SW 1271 (cell line): ENCODE measurements at places on chromosomes 2 and 18.

DNA sequence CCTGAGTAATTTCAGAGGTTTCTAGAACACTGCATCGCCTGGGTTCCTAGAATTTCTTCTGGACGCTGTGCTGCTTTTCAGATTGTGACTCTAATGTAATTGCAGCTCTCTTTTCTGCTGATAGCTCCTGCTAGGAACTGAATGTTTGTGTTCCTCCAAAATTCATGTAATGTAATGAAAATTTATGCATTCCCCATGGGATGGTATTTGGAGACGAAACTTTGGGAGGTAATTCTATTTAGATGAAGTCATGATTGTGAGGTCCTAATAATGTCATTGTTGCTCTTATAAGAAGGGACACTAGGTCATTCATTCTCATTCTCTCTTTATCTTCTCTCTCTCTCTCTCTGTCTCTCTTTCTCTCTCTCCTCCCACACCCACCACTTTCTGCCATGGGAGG is 223.9 kb upstream of the DOK6 start:
- DNase-seq: no peak

GRCh38 chr2:24883946-24884345 is 36.1 kb downstream of the ADCY3 start:
- DNase-seq: no peak

DNA sequence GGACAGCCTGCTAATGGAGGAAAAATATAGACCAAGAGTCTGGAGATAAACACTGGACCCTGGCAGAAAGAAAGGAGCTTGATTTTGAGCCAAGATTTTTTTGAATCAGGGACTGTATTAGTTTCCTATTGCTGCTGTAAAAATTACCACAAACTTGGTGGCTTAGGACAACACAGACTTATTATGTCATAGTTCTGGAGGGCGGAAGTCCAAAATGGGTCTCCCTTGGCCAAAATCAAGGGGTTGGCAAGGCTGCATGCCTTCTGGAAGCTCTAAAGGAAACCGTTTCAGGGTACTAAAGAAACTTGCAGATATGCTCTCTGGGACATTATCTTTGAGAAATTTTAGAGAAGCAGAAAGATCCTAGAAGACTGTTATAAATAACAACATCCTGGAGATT is 140.1 kb downstream of the BABAM2 start:
- no peak for DNase-seq

GRCh38 chr2:44087714-44088092 is 81.0 kb upstream of the PPM1B start:
- DNase-seq: no peak

DNA sequence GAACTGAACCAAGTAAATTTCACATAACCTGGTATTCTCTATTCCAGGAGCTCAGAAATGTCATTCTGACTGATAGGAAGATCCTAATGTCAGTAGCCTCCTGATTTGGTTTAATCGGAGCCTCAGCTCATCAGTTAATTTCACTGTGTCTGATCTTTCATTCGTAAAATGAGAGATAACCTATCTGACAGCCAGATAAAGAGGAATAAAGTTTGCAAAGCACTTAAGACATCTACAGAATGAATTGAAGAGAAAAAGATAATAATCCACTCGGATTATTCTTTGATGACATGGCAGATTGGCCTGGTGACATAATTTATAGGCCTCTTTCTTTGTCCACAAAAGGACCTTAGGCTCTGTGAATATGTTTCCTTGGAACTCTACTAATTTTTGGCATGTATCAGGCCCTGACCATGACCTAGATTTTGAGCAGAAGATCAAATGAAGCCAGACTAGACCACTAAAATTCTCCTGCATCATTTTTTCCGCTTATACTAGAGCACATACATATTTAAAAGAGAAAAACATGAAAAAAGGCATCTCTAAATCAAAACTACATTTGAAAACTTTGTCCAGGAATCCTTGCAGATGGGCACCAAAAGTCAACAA is 312.4 kb downstream of the MTX2 start:
- no peak for DNase-seq

DNA sequence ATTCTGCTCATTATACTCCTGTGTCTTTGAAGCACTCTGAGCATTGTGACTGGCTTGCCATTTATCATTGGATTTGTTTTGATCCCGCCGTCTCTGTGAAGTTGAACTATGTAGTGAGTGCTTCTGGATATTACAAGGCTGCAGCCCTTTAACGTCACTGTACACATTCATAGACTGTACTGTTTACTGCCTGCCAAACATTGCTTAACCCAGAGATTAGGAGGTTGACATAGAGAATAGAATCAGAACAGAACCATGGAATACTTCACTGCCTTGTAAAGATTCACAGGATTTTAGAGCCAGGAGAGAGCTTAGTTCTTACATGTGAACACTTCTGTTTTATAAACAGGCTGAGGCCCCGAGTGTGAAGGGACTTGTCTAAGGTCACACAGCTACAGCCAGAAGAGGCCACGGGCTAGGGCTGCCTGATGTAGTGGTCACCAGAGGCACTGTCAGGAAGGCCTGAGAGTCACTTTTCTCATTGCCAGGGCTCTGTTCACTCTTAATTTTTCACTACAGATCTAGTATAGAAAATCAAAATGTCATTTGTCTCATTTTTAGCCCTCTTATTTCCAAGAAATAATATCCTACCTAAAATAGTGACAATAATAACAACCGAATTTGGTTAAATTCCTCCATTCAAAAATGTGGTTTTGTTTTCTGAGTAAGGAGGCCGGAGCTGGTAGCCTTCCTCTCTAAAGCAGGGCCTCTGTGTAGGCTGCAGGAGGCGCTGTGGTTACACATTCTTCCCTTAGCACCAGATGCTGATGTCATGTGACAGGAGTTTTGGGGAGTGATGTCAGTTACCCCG is 87.9 kb downstream of the UGGT1 start:
- no peak for DNase-seq

DNA sequence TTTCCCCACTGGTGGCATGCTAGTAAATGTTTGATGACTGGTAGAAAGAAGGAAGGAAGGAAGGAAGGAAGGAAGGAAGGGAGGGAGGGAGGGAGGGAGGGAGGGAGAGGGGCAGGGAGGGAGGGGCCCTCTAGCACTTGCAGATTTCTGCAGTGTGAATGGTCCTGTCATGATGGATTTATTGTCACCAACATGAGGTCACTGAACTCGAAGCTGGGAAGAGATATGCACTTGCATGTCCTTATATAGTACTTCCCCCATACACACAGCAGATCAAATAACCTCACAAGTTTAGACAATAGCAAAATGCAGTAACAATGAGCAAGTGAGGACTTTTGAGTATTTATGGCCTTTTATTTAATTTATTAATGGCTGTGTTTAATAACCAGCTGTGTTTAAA is 44.5 kb upstream of the CXCR4 start:
- DNase-seq: no peak

DNA sequence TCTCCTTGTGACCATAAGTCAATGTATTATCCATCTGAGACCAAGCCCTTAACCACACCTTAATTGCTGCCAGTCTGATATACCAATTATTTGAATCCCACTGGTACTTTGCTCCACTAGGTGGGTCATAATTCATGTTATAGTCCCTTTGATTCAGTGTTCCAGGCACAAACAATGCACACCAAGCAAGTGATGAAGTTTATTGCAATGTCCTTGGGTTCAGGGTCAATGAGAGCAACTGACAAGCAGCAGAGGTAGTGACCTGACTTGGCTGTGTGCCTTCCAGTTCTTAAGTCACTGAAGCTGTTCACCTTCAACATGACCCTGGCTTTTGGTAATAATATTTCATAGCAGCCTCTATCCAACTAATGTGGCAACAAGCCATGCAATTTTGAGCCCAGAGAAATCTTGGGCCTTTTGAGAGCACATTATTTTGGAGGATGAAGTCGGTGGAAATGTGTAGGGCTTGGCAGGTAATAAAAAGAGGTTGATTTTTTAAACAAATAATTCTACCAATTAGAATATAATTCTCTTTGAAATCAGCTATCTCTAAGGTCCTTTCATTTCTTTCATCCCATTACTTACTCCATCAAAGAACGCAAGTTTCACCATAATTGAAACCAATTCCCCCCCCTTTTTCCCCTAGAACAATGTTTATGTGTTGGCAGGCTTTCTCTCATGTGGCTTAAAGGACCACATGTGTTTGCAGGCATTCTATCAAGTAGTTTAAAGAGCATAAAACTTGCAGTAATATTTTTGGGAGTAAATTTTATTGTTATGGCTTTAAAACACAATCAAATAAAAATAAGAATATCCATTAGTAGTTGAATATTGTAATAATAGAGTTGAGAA is 3.1 kb upstream of the CPO start:
- DNase-seq: no peak

- no peak for DNase-seq
Observed at GRCh38 chr2:169715379-169716237, 18.0 kb upstream of the KLHL23 start.

DNA sequence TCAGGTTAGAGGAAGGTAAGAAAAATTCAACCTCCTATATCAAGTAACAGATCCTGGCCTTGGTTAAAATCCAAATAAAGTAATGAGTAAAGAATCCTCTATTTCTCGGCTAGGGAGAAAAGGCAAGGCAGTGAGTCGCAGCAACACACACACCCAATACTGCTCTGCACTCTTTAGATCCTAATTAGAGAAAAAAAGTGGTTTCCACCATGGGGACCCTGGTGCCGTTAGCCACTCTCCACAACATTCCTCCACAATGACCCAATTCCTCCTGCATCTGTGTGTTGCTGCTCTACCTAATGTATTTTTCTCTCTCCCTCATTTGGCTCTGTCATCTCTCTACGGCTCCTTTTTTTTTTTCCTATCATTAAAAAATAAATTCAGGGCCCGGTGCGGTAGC is 462.7 kb downstream of the METTL4 start:
- DNase-seq: no peak

DNA sequence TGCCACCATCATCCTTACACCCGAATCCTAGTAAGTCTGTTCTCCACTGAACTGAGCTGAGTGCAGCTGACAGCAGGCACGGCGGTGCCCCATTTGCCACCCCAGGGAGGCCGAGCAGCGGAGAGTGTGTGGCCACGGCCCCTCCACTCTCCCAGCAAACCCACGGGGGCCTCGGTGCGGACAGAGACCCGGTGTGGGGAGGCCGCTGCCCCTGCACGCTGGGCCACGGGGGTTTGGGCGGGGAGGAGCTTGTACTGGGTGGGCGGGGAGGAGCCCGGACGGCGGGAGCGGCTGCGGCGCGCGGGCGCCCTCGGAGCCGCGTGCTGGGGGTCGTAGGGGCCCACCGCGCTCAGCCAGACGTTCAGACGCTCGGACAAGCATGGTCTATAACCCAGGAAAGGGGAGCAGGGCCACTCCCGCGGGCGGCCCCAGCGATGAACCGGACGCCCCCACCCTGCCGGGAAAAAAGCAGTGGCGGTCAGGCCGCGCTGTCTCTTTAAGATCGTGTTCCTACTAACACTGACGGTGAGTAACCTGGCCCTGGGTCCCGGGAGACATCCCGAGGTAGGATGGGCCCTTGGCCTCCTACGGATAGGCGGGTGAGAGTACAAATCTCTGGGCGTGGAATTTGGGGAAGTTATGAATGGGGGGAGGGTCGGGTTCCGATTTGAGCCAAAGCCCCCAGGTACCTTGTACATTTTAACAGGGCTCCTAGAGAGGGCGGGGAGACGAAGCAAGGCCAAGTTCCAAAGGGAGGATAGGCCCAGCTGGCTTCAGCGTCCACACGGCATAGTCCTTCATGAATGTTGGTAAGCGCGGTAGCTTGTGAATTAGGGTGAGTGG is at the start of gene ITPRIPL1:
Gene ITPRIPL1, plus strand, starts transcription at position 277 of the 843 bp plus-strand sequence. Its CDS starts 523 bp downstream, at position 800.
- DNase-seq: no peak

DNA sequence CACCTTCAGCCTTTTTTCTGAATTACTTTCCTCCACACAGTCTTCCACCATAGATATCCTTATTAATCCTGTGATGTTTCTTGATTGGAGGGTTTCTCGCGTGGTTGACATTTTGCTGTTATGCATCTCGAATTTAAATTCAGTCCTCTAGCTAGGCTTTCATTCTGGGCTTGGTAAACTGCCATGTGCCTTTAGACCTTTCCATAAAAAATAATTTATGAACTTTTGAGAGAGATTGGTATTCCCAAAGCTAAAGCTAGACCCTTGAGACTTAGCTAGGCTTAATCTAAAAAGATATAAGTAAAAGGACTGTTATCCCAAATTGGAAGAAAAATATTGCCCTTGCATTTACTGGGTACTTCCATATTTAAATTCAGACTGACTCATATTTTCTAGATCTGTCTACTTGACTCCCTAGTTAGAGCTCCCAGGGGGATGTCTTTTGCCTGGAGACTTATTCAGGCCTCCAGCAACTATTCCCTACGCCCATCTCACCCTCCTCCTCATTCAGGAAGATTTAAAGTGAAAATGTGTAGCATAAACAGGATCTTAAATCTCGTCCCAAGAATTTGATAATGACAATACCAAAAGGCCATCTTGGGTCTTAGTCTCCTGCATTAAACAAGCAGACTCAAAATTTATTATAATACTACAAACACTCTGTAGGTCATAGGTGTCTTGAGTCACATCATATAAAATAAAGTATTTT is 60.3 kb downstream of the KIAA2012 start:
- DNase-seq: no peak

GRCh38 chr18:55296115-55296514 is 291.9 kb downstream of the TCF4 start:
- no peak for DNase-seq

GRCh38 chr18:77359561-77360314 is 110.1 kb downstream of the GALR1 start:
- DNase-seq: no peak
